ENCODE measurements at places on chromosomes 1 and 21.

DNA sequence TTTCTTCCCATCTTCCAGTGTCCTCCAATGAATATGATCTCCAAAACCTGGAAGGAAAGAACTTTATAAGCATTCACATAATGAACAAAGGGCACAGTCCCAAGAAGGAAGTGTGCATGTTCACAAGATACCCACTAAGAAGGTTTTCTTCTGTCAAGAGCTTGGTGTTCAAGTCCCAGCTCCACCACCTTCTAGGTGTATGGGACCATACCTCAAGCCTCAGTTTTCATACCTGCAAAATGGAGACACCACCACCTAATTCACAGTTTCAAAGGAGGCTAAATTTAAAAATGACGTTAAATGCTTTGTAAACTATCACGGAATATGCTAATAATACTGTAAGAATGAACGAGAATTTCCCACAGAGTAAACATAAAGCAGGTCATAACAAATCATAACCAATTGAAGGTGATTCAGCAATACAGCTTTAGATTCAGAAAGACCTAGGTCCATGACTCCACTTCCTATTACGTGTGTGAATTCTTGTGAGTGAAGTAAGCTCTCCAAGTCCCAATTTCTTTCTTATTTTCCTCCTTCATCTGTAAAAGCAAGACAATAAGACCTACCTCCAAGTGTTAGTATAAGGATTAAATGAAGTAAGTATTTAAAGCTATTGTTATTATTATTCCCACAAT lies 8.1 kb upstream of the KTI12 start:
- no peak for DNase-seq

DNA sequence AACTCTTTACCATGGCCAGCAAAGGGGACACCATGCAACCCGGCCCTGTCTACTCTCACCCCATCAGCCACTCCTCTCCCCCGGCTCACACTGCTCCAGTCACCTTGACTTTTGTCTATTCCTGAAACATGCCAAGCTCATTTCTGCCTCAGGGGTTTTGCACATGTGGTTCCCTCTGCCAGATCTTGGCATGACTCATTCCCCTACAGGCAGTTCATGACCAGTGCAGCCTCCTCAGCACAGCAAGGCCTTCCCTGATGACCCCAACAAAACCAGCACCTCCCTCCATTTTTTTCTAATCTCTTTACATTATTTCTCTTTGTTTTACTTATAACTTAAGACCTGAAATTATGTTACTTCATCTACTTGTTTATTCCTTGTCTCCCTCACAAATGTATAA lies 58.6 kb upstream of the GJB5 start:
- DNase-seq = no peak

GRCh38 chr1:8603220-8603616 lies 214.2 kb downstream of the RERE start:
- DNase-seq = no peak

GRCh38 chr1:229864686-229865230 lies 202.3 kb upstream of the GALNT2 start:
- DNase-seq = no peak

DNA sequence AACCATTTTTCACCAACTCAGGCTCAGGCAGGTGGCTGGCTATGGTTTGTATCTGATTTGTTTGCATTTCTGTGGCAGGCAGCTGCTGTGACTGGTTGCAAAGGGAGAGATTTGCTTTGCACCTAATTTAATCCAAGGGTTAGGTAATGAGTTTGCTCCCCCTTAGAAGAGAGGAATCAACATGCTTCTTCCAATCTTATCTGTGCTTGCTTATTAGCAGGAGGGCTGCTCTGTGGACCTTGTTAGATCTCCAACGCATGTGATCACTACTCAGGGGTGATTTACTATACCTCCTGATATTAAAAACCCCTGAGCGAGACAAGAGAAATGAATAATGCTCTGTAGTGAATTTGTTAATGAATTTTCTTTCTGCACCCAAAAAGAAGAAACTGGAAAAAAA lies 20.5 kb downstream of the OLFML3 start:
- DNase-seq = peak; percentile 18

- peak; percentile 33 for DNase-seq
Measured at GRCh38 chr1:24150234-24151174, 7.6 kb upstream of the IL22RA1 start.

- DNase-seq = no peak
Measured at GRCh38 chr1:31614414-31615005, 3.0 kb upstream of the HCRTR1 start.

DNA sequence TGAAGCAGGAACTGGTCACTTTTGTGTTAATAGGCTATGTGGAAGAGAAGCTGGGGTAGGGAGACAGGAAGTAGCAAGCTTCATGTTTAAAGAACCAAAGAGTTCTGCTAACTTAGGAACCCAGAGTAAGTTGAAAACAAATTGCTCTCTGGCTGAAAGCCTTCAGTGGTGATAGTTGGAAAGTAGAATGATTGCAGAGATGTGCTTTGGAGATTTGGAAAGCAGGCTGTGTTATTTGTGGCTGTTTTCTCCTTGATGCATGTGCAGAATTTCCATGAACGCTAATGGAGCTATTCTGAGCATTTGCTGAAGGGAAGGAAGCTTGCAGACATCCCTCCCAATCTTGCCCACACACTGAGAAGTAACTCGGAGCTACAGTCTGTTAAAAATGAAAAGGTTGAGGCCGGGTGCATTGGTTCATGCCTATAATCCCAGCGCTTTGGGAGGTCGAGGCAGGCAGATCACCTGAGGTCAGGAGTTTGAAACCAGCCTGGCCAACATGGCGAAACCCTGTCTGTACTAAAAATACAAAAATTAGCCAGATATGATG lies 45.7 kb downstream of the TCEANC2 start:
- DNase-seq = no peak

GRCh38 chr1:67052741-67053534 lies 1.0 kb downstream of the SLC35D1 start:
- DNase-seq = no peak

GRCh38 chr1:241330619-241331327 lies 26.2 kb downstream of the RGS7 start:
- no peak for DNase-seq

- DNase-seq = no peak
Measured at GRCh38 chr1:15102646-15103045, 50.9 kb upstream of the TMEM51 start.

DNA sequence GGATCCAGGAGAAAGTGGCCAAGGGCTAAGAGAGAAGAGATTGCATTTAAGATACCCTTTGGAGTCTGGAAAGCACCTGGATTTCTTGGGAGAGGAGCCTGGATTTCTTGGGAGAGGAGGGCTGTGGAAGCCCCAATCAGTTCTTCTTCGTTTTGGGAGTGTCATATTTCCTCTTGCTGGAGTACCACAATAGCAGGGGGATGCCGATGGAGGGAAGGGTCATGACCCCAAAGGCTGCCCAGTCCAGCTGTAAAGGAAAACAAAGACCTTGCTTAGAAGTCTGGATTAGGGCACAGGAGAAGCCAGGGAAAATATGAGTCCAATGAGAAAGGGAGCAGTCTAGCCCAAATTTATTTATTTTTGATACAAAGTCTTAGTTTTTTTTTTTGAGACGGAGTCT lies 11.3 kb downstream of the SSR2 start:
- DNase-seq = no peak

DNA sequence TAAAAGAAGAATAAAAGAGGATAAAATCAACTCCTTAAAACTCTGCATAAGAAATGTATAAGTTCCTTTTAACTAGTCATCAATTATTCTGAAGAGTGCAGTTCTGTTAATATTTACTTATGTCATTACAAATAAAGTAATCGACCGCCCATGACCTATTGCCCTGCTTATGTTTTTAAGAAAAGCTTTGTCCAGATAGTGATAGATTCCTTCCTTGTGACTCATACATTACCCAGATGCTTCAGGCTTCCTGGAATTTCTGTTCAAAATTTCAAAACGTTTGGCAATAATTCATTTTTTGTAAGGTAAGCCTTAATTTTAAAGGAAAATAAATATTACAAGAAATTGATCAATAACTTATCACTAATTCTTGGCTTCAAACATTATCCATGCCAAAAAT lies 918.2 kb upstream of the ADGRL2 start:
- no peak for DNase-seq

GRCh38 chr1:168628807-168629206 lies 52.4 kb downstream of the XCL1 start:
- no peak for DNase-seq

DNA sequence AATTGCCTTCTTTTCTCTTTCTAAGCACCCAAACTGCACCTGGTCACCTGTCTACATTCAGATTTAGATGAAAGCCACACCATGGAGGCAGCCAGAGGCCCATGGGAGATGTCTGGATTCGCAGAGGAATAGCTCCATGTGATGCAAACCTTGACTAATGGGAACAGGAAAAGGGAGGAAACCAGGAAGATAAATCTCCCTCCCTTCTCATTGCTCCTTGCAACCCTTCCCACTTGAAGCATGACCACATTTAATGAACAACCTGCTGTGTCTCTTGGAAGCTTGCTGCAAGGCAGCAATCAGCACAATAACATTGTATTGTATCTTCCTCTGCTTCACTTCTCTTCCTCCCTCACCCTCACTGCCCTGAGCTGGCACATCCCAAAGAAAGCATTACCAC lies 42.6 kb upstream of the KLF17 start:
- no peak for DNase-seq

DNA sequence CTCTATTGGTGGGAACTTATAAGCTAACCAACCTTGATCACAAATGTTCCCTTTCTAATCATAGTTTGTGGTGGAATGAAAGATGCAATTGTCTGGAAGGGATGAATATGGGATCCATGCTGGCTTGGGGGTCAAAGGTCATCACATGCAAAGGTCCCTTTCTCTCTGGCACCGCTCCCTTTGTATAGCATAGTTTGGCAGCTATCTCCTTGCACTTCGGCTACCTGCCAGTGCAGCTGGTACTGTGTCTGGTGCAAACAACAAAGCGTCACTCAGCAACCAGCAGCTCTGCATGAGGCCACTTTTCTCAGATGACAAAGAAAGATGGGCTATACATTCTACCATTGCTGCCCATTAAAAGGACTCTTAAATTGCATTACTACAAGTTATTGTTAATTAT lies 188.2 kb upstream of the NFIA start:
- peak; percentile 36 for DNase-seq

DNA sequence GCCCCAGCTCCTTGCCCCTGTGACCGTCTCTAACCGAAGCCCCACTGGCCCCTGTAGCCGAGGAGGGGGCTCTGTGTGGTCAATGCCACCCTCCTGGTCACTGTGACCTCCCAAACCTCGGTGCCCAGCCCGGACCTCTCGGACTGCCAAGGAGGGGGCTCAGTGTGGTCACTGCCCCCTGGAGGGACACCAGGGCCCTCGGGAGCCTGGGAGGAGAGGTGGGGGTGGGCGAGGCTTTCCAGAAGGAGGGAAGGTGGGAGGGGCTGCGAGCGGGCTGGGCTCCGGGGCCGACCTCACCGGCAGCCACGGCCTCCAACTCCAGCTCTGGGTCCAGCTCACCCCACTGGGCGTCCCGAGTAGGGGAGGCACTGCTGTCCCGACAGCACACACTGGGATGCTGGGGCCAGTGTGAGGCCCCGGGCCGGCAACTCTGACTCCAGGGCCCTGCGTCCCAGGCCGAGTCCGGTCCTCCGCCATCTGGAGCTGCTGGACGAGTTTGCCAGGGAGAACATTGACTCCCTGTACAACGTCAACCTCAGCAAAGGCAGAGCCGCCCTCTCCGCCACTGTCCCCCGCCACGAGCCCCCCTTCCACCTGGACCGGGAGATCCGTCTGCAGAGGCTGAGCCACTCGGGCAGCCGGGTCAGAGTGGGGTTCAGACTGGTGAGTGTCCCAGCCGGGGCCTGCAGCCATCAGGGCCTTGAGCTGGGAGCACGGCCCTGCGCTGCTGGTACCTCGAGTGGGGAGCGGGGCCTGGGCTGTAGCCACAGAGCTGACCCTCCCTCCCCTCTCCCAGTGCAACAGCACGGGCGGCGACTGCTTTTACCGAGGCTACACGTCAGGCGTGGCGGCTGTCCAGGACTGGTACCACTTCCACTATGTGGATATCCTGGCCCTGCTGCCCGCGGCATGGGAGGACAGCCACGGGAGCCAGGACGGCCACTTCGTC lies 6.4 kb downstream of the SCNN1D start:
- no peak for DNase-seq

DNA sequence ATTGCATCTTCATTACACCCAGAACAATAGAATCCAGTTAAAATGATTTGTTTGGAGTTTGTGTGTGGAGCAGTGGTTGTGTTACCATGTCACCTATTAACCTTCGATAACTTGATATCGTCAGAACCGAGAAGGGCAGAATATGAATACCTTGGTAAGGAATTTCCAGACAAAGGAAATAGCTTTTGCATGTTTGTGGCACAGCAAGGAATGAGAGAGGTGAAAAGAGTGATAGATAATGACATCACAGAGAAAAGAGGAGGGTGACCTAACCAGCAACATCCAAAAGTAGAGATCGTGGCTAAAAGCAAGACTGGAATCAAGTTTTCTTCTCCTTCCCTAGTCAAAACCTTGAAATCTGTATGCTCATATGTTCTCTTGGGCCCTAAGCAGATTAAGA lies 244.6 kb upstream of the NEGR1 start:
- no peak for DNase-seq

DNA sequence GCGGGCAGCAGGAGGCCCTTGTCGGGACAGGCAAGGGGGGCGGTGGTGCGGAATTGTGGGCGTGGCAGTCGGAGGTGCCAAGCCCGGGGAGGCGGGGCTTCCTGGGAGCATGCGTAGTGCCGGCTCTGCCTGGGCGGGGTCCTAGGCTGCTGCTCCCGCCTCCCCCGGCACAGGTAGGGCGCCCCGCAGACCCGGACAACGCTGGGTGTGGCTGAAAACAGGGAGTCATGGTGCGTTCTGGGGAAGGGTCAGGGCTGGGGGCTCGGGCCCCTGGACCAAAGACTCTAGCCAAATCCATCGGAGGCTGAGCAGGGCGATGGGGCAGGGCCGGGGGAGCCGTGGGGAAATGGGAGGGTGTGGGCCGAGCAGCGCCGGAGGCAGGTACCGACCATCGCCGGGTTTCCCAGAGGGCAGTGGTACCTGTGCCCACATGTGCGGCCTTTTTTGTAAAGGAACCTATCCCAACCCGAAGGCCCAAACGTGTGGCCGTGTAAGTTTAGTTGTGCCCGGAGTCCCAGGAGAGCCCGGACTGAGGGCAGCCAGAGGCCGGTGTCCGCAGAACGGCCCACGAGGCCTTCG lies 231.9 kb downstream of the SDCCAG8 start:
- DNase-seq = peak; percentile 84

DNA sequence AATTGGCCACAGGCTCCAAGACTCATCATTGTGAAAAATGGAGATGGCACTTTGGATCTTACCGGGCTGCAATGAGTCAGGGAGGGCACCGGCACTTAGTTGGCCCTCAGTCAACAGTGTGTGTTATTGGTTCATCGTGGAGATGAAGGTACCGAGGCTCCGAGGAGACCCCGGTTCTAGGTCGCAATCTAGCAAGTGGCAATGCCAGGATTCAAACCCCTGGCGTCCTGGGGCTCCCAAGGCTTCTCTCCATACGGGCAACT lies 49.0 kb upstream of the ACOT11 start:
- DNase-seq = no peak

- no peak for DNase-seq
Measured at GRCh38 chr1:52706941-52707926, 9.1 kb upstream of the COA7 start.

- no peak for DNase-seq
Measured at GRCh38 chr21:41666641-41667081, 100.2 kb downstream of the RIPK4 start.
